ENCODE measurements at places on chromosomes 13 and 19. TPM values are rescaled to one million over a fixed set of nuclear protein-coding genes. Genes with fewer than 3 reads are reported as not detected.
A peak's percentile ranks its signal among the peaks of the same experiment; 100 is the strongest.

- no peak for DNase-seq
Observed at GRCh38 chr13:51714663-51715168, 89.2 kb downstream of the DHRS12 start.

DNA sequence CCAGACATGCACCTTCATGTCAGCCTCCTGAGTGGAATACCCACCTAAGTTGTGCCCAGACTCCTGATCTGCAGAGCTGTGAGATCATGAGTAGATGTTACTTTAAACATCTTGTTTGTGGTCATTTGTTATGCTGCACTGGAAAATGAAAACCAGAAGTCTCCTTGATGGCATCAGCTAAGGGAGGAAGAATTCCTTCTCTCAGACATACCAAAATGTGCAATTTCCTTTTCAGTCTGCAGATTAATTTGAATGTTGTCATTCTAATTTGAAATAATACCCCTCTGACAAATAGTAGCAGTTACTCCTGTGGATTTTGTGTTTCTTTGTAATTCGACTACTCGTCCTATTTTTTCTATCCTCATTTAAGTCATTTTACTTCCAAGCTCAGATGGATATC, 59.3 kb downstream of the ITGBL1 start:
- DNase-seq, result no peak

DNA sequence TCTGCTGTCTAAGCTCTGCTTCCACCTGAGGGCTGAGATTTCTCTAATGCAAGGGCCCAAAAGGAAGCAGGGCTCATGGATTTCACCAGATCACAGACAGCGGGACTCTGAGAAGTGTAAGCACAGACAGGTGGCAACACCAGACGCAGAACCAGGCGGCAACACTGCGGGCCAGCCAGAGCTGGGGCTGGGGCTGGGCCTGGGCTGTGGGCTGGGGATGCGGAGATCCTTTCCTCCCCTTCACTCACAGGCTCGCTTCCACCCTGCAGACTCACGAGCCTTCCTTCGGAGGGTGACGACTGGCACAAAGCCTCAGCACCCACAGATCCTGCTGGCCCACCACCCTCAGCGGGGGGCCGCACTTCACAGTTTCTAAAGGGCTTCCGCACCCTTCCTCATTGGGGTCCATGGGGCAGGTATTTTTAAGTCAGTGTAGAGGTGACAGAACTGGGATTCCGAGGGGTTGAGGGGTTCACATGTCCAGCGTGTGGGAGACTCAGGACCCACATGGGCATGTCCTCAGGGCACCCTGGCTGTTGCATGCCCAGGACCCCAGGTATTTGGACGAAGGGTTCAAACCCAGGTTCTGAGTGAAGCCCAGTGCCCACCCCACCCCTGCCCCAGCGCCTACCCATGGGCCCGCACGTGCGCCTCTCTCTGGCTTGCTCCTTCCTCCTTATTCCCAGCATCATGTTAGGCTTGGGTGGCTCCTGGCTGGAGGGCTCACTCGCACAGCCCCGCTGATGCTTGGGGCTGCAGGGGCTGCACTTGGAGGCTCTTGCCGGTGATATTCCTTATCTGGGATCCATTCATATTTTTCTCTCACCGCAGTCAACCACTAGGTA, 137.3 kb upstream of the GPR12 start:
- no peak for DNase-seq

- DNase-seq, result no peak
Observed at GRCh38 chr13:78638216-78638615, 20.7 kb downstream of the OBI1 start.

DNA sequence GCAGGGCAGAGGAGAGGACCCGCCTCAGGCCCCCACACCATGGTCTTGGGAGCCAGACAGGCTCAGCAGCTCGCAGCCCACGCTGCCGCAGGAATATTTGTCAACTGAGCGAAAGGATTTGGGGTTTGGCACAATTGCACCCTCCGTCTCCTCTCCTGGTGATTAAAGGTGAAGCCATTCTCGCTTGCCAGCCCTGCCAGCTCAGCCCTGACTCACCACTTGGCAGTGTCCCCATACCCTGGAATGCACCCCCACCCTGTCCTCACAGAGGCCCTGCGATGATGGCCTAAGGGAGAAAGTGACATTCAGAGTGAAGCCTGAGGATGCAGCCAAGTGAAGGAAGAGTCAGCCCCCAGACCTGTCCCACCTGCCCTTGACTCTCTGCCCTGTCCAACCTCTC, 18.8 kb downstream of the CYTH2 start:
- DNase-seq, result no peak

- DNase-seq, result peak; percentile 28
Observed at GRCh38 chr19:35592226-35592625, 6.3 kb downstream of the PMIS2 start.

The RASIP1 gene
- total RNA-seq, result 26.2 TPM

The PINLYP gene
- total RNA-seq, result 8.9 TPM

The LHFPL6 gene
- 40.4 TPM for total RNA-seq

- DNase-seq, result no peak
Observed at GRCh38 chr19:47661611-47662010, 51.6 kb upstream of the EHD2 start.

GRCh38 chr19:18634612-18635297, 2.1 kb upstream of the KLHL26 start:
- peak; percentile 53 for DNase-seq

DNA sequence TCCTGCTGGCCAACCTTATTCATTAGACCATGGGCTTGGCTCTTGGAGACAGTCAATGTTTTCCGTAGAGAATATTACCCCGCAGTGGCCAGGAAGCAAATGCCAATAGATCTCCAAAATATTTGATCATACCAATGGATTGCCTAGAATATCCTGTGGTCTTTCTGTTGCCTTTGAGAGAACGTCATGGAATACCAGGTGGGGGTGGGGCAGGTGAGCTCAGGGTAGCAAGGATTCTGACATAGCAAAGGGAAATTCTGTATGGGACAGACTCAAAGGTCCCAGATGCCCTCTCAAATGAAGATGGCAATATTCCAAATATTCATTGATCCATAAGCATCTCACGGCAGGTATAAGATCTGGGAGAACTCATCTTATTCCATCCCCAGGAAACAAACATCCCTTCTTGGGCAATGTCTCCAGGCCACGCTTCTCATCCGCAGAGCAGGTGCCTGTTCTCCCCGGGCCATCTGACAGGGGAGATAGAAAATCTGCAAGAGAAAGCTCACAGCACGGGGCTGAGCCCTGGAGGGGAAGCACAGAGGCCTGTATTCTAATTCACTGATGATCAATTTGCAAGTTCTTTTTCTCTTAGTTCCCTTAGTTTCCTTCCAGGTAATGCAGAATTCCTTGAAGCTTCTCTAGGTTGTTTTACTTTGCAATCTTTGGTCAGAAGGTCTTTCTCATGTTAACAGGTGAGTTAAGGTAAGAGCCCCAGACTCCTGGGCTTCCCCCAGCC, 69.6 kb upstream of the TSHZ3 start:
- DNase-seq, result no peak

DNA sequence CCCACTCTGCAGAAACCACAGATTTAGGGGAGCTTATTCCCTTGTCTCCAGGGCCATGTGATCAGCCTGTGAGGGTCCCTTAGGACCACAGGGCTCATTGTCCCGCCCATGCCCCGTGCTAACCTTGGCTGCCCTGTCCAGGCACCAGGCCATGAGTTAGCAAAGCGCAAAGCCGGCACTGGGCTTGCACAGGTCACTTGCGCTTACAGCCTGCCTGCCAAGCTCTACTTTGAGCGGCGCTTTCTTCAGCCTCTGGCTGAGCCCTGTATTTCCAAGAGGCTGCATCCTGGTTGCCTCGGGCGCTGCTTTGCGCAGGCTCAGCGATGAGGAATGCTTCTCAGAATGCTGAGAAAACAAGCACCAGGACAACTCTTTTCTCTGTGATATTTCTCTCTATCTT, 188.0 kb downstream of the TDRD3 start:
- DNase-seq, result no peak

The ZNF816 gene
- 10.2 TPM for total RNA-seq

- peak; percentile 27 for DNase-seq
Observed at GRCh38 chr13:36344886-36345437, 1.2 kb downstream of the SPART start.

The ZNF350 gene
- total RNA-seq, result 8.7 TPM

- no peak for DNase-seq
Observed at GRCh38 chr13:101231751-101232428, 184.4 kb downstream of the NALCN start.

The IZUMO2 gene
- not detected for total RNA-seq

DNA sequence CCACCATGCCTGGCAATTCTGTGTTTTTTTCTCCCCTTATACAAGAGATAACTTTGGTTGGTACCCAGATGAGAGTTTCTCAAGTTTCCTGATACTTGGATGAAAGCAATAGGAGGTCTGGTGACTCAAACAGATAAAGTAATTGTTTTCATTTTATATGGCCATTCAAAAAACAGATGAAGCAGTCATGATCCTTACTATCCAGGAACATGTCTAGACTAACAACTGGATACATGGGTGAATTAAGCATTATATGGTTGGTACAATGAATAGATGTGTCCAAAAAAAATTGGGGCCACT, 8.5 kb downstream of the ZNF430 start:
- DNase-seq, result no peak

The NCCRP1 gene
- total RNA-seq, result 0.09 TPM

DNA sequence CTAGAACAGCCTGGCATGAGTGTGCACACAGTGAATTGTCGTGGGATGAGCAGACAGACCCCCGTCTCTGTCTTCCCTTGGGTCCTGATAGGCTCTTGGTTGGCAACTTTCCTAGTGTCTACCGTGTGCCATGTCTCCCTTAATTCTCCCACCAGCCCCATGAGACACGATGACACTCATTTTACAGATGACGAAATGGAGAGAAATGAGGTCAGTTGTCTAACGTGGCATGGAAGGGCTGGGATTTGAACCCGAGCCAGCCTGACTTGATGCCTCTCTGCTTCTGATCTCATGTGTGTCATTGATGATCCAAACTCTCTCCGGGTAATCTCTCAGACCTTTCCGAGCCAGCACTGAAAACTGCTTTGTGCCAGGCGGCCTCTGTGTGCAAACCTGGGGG, 8.4 kb upstream of the KLK14 start:
- no peak for DNase-seq

DNA sequence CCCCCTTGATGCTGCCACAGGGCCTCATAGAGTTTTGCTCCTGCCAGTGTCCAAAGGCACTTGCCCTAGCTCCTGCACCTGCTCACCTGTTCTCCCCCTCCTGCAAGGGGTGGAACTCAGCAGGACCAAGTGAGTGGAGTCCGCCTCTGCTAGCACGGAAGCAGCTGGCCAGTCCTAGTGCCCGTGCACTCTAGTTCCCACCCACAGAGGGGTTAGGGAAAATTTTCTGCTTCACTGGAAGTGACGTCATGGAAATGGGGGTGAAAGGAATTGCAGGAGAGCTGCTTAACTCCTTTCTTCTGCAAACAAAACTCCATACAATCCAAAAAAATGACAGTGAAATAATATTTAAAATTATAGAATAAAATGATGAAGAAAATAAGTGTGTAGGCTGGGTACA, 609.7 kb upstream of the SLITRK1 start:
- no peak for DNase-seq

DNA sequence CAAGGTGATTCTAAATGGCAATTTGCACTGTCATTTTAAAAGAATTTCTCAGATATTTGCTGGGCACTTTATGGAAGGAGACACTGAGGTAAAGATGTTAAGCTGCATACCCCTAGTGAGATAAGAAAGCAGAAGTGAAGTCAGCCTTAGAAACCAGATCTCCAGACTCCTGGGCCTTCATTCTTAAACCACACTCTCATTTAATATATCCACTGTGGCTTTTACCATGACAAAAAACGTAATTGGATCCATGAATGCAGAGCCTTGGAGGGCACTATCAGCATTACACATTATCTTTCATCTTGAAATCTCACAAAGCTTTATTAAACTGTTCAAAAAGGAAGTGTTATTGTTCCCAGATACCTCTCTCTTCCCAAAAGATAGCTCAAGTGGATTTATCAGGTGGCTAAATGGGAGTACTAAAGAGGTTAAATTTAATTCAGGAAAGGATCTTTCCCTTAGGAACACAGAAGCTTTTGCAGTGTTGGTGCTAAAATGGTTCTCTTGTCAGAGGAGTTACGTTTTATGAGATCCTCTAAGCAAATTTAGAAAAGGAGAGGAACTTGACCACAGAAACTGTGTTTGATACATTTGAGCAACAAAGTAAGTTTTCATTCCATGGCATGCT, 1060.4 kb downstream of the EFNB2 start:
- no peak for DNase-seq

GRCh38 chr19:44228318-44228717, 16.0 kb downstream of the ZNF227 start:
- no peak for DNase-seq

GRCh38 chr13:105365021-105365550, 1170.4 kb downstream of the EFNB2 start:
- no peak for DNase-seq

DNA sequence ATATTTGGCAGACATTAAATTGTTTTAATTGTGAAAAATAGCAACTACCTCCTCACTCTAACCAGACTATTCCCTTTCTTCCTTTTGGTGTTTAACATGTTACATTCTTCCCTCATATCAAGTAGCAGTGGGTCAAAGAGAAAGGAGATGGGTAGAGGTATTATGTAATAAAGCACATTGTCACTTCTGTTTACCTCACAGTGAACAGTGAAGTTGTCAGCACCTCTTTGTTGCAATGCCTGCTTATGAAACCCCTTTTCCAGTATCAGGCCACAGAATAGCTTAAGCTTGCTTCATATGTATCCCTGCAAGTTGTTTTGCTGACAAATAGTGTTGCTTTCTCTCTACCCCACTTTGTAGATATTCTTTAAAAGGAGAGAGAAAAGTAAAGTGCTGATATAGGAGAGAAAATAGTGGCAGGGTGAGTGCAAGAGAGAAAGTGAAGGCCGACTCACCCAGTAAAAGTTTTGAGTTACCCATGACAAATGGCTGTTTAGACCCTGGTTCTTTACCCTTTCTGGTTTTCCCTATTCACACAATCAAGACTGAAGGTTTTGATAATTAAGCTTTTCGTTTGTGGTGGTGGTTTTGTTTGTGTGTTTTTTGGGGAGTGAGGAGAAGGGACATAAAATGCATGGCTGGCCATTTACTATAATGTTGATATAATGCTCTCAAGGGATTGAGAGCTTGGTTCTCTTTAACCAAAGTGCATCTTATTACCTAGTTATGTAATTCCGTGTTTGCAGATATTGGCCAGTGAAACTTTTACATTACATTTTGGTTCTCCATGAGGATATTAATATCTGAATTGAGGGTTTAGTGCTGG, 3.7 kb downstream of the ITM2B start:
- no peak for DNase-seq

DNA sequence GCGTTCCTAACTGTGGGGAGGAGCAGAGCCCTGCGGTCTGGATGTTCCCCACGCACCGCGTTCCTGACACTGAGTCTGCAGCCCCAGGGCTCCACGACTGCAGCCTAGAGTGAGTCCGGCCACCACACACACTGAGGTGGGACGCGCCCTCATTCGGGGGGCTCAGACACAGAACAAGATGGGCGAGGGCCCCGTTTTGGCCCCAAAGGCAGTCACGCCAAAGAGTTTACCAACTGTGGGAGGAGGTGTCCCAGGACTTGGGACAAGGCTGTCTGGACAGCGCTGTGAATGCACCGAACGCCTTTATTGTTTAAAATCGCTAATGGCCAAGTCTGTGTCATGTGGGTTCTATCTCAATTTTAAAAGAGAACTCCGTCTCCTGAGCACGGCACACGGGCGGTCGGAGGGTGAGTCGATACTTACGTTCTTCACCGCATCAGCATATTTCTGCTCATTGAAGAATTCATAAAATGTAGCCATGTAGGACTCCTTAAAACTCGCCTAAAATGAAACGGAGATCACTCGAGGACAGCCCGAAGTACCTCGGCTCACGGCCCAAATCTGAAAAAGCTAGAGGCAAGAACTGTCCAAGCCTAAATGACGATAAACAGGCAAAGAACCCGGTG, 35.2 kb upstream of the C13orf46 start:
- DNase-seq, result no peak

GRCh38 chr13:76828316-76828741, 57.9 kb downstream of the KCTD12 start:
- no peak for DNase-seq

The PSG11 gene
- not detected for total RNA-seq

Measured in lung (tissue), 17 donors.